ENCODE measurements at places on chromosomes 1 and 21.

DNA sequence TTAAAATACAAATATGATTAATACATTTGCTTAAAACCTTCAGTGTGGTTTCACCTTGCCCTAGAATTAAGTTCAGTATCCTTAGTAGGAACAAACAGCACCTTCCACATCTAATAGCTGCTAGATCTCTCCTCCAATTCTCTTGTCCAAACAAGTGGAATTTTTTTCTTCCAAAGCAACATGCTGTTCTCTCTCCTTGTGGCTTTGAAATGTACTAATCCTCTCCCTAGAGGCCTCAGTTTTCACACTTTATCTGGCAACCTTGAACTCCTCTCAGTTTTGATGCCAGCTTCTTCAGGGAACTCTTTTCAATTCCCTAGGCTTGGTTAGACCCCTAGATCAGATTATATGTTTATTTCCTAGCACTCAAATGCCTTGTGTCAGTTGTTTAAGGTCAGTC lies 87.0 kb downstream of the GLUL start:
- no peak for DNase-seq

GRCh38 chr21:44885615-44886014 lies 12.1 kb upstream of the PTTG1IP start:
- DNase-seq: no peak

- no peak for DNase-seq
Measured at GRCh38 chr1:184373155-184373554, 13.7 kb upstream of the C1orf21 start.

GRCh38 chr1:220497220-220497947 lies 30.6 kb upstream of the MARK1 start:
- DNase-seq: no peak

- DNase-seq: no peak
Measured at GRCh38 chr21:33514229-33514628, 22.7 kb upstream of the DNAJC28 start.

- no peak for DNase-seq
Measured at GRCh38 chr1:157226739-157227138, 88.5 kb upstream of the ETV3 start.

Measured in activated CD8-positive, alpha-beta memory T cell treated with anti-CD3 and anti-CD28 coated beads for 4 hours (primary cell).